ENCODE measurements at places on chromosomes 7 and 10. TPM values are rescaled to one million over a fixed set of nuclear protein-coding genes. Genes with fewer than 3 reads are reported as not detected.
A peak's percentile ranks its signal among the peaks of the same experiment; 100 is the strongest.

Gene CCDC126
- 5.0 TPM for total RNA-seq

Gene MMP21
- not detected for total RNA-seq

Gene PNLIPRP3
- not detected for total RNA-seq

Gene SLC26A5
- 0.15 TPM for total RNA-seq

Gene ZNF425
- total RNA-seq, result 2.1 TPM

Gene SLC18A3
- not detected for total RNA-seq

Gene C10orf90
- not detected for total RNA-seq

Gene KIF11
- total RNA-seq, result 33.8 TPM

GRCh38 chr7:78939669-78940068, 513.8 kb downstream of the MAGI2 start:
- DNase-seq, result no peak

GRCh38 chr10:95467162-95467599, 94.0 kb downstream of the SORBS1 start:
- DNase-seq, result peak; percentile 37

DNA sequence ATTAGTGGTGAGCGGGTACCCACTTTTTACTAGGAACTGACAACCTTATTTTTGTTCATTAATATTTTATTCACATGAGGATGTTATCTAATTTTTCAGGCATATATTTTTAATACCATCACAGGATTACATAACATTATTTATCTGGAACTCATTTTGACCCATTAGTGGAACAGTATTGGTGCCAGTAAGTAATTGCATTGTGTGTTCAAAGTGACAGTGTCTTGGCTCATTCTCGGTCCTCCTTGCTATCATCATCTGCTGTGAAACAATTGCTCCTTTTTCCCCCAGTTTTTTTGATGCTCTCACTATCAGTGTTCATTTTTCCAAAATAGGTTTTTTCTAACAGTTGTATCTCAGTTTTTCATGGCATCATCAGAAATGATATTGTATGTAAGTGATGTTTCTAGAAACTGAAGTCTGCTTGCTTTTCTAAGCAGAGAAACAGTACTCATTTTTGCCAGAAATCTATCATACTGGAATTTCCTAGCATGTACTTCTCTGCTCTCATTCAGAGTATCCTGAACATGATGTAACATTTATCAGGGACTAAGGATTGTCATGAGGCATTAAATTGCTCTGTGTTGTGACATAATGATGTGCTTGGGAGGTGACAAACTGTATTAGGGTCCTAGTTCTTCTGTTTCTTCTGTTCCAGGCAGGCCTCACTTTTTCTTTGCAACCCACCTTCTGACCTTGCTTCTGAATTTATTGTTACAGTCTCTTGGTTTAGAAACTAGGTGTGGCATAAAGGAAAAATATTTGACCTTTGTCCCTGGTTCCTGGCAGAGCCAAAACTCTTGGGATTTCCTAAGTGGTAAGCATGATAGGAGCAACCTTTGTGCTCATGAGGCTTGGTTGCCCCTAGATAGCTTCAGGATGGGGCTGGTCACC, 4.2 kb downstream of the NUB1 start:
- no peak for DNase-seq

DNA sequence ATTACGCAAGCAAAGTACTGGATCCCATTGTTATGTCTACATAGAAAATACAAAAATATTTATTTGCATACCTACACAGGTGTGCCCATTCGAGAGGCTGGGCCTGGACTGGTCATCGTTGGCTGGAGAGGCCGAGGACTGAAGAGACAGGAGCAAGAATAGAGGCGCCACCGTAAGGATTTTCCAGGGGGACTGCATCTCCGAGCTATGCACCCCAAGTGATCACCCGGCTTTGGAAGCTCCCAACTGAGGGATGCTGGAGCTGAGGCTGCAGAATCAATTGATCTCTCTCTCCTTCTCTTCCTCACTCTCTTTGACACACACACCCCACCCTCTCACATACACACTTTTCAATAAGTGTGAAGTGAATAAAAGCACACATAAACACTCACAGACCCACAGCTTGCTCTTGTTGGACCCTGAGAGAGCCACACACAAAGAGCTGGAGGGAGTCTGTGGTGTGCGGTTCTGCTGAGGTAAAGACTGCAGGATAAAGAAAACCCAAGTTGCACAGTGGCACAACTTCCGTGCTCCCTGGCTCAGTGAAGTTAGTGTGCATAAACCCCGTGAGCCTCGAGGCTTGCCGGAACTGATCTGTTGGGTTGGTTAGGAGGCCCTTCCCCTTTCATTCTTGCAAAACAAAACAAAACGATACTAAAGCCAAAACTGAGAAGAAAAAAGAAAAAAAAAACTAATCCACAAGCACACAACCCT, at the start of gene AOAH:
TSS of gene AOAH (minus strand) at position 544 of the 714 bp plus-strand sequence. CDS start at position 198, 346 bp downstream.
- DNase-seq, result no peak

- peak; percentile 38 for DNase-seq
Measured at GRCh38 chr10:58299580-58299979, 30.6 kb downstream of the CISD1 start.

- no peak for DNase-seq
Measured at GRCh38 chr10:109953766-109954165, 30.5 kb upstream of the XPNPEP1 start.

DNA sequence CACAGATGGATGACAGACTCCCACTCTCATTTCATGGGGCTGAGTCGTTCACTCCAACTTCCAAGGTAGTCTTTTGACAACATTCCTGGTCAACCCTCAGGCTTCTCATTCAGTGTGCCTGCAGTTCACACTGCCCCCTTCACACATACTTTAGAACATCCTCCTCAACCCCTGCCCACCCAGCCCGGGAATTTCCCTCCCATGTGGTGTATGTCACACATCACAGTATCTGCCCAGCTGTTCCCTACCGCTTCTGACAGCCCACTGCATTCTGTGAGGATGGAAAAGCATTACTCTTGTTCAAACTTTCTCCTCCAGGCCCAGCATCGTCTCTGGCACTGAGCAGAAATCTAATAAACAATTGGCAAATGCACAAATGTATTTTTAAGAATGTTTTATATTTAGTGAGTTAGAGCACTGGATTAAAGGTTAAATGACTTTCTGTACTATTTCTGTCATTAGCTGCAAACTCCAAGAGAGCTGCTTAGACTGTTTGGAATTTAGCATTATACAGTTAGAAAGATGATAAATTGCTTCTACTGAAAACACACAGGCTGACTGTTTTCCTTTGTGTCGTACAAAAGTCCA, 110.4 kb downstream of the SFMBT2 start:
- no peak for DNase-seq

DNA sequence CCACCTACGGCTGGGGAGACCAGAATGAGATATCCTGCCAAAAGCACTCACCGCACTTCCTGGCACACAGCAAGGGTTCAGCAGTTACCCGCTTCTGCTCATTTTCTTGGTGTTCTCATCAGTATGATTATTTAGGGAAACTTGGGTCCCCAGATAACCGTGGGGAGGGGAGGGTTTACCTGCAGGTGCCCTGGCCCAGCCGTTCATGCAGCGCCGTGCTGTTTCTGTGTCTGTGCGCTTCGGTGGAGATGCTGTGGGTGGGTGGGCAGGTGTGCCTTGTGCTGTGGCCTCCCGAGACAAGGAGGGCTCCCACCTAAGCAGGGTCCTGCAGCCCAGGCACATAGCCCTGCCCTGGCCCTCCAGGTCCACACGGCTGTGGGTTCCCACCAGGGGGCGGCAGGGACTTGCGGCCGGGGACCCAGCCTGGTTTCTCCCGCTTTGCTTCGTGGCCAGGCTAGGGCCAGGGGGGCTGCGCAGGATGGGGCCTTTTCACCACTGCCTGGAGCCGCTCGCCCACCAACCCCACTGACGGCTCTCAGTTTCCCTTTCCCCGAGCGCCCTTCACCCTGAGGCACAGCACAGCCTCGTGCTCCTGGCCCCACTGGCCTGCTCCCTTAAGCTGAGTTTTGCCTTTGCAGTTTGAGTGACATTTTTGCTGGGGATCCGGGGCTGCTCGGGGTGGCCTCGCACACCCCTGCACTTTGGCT, 78.5 kb downstream of the LHPP start:
- DNase-seq, result no peak

DNA sequence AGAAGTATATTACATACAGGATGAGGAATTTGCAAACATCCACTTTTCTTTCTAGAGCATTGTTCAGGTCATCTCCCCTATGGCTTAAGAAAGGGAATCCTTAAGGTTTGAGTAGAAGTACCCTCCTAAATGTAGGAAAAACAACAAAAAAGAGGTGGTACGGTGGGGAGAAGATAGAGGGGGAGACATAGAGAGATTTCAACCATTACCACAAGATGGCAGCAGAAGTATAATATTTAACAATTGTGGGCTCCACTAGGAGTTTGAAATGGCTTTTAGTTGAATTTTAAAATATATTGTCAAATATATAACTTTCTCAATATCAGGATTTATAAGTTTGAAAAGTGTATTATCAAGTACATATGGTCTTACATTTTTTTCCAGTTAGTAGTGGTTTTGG, 72.7 kb upstream of the PRKG1 start:
- DNase-seq, result no peak

- no peak for DNase-seq
Measured at GRCh38 chr7:148537435-148537834, 53.1 kb upstream of the C7orf33 start.

DNA sequence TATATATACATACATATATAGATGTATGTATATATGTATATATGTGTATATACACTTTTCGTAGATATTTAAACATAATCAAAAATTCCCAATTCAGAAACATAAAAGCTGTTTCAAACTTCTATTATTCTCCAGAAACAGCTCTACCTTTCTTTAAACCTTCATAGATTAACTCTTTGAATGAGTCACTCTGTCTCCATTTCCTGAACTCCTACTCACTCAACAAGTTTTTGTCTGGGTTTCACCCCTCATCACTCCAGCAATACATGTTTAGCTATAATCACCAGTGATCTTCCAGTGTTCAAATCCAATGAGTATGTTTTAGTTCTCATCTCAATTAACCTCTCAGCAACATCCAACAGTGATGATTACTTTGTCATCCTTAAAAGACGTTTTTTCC, 9.6 kb downstream of the DGKB start:
- no peak for DNase-seq

- no peak for DNase-seq
Measured at GRCh38 chr10:11218395-11218794, 200.7 kb downstream of the CELF2 start.

DNA sequence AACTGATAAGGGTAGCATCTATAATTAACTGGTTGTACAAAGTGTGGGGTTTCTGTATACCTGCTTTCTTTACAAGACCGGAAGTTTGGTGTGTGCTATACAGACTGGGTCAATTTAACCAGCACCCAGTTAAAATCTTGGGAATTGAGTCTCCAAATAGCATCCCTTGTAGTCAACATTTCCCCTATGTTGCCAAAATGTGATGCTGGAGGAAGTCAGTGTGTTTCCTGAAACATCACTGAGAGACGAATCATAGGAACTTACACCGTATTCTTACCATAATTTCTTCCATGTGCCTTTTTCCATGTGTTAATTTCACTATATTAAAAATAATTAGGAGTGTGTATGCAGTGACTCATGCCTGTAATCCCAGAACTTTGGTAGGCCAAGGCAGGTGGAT, 1.7 kb downstream of the AKR1C4 start:
- no peak for DNase-seq

- DNase-seq, result peak; percentile 42
Measured at GRCh38 chr7:22156205-22156604, 200.7 kb downstream of the RAPGEF5 start.

- no peak for DNase-seq
Measured at GRCh38 chr7:30863706-30864035, 48.0 kb upstream of the AQP1 start.

GRCh38 chr10:106920538-106920937, 244.0 kb downstream of the SORCS1 start:
- DNase-seq, result no peak

DNA sequence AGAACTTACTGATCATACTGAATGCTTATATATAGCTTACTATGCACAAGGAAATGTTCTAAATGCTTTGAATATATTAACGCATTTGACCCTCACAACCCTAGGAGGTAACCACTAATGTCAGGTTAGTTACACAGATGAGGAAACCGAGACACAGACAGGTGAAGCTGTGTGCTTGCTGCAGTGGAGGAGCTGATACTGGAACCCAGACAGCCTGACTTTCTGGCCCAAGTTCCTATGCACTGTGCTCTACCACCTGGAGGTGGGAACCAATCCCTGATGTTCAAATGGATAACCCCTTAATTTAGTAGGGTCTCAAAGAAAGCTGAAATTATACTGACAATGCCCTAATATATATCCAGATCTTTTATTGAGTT, 119.6 kb downstream of the SORBS1 start:
- no peak for DNase-seq

All from HCT116 (cell line).